Naive B cell (primary cell): ENCODE measurements at places on chromosomes 7 and 10.

DNA sequence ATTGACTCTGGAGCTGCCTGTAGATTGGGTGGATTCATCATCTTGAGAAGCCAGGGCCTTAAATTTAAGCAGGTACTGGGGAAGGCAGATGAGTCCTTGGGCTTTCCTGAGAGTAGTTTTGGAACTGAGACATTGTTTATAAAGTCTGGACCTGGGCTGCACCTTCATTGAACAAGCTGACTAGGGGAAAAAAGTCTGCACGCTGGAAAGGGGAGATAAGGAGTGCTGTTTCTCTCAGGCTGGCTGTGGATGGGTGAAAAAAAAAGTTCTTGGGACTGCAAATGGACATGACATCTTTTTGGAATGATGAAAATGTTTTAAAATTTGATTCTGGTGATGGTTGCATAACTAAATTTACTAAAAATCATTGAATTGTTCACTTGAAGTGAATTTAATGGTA, 12.0 kb downstream of the SEC24C start:
- no peak for DNase-seq

- no peak for DNase-seq
Observed at GRCh38 chr7:48471196-48471595, 299.9 kb downstream of the ABCA13 start.

- DNase-seq = no peak
Observed at GRCh38 chr7:93258661-93259060, 26.5 kb downstream of the VPS50 start.

DNA sequence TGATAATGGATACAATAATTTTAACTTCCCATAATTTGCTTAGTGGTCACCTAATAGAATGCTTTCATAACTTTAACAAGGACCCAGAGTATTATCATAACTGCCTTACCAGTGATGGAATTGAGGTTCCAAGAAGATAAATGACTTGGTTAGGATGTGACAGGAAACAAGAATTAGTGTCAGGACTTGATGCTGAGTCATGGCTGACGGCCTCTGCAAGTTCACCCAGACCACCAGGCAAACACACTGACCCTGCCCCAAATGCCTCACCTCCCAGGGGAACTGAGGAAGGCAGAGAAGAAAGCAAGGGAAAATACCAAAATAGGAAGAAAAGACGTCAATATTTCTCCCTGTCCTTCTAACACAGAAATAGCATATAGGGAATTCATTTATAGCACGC, 636.3 kb downstream of the PARD3 start:
- DNase-seq = no peak

- no peak for DNase-seq
Observed at GRCh38 chr10:24096281-24096680, 112.7 kb upstream of the KIAA1217 start.

GRCh38 chr7:141053626-141054025, 20.2 kb upstream of the TMEM178B start:
- DNase-seq = no peak

DNA sequence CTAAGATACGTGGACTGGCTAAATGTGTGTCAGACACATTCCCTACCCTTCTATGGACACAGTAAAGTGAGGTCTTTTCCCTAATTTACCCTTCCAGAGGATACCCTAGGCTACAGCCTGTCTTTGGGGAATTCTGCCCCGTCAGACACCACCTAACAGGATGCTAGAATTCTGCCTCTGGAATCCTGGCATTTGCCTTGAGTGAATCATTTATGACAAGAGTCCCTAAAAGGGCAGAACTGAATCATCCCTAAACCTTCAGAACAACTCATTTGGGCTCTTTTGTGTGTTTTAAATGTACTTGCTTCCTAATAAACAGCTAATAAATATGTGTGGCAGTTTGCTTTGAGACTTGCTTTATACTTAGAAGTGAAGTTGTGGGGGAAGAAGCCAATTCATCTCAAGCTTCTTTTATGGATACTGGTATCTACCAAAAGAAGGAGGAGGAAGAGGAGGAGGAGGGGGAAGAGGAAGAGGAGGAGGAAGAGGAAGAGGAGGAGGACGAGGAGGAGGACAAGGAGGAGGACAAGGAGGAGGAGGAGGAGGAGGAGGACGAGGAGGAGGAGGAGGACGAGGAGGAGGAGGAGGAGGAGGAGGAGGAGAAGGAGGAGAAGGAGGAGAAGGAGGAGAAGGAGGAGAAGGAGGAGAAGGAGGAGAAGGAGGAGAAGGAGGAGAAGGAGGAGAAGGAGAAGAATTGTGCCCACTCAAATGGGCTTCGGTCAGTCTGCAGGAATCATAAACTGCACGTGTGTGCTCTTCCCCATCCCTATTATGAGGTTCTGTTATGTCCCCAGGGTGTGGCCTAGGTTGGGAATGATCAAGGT, 27.1 kb downstream of the PARP12 start:
- DNase-seq = no peak

- no peak for DNase-seq
Observed at GRCh38 chr7:69763513-69763912, 165.2 kb downstream of the AUTS2 start.
